ENCODE measurements at places on chromosomes 1 and 21.
A peak's percentile ranks its signal among the peaks of the same experiment; 100 is the strongest.

- no peak for DNase-seq
Measured at GRCh38 chr21:17101696-17102095, 411.1 kb upstream of the CXADR start.

- DNase-seq = no peak
Measured at GRCh38 chr21:30216041-30216723, at the start of gene CLDN8. Gene CLDN8, minus strand, starts transcription at chr21:30216097. Its CDS starts 172 bp downstream, at chr21:30215925.

- DNase-seq = no peak
Measured at GRCh38 chr1:167849666-167850065, 64.3 kb downstream of the ADCY10 start.

GRCh38 chr21:45870421-45870820, 111.1 kb upstream of the COL6A1 start:
- DNase-seq = no peak

DNA sequence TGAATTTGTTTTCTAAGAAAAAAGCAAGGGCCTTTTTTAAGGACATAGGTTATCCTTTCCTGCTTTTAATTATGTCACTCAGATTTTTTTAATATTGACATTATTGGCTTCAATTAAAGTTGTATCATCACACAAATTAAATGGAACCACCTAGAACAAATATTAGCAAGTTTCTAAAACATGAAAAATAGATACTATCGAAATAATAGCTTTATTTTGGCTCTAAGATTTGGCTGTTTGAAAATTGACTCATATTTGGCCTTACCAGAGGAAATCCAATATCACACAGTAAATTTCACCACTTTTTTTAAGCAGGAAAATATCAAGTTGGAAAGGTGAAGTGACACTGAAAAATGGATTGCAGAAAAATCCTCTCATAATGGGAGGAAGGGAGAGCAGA, 9.2 kb downstream of the DNASE2B start:
- DNase-seq = no peak

GRCh38 chr21:30206551-30207251, 9.2 kb downstream of the CLDN8 start:
- DNase-seq = no peak

DNA sequence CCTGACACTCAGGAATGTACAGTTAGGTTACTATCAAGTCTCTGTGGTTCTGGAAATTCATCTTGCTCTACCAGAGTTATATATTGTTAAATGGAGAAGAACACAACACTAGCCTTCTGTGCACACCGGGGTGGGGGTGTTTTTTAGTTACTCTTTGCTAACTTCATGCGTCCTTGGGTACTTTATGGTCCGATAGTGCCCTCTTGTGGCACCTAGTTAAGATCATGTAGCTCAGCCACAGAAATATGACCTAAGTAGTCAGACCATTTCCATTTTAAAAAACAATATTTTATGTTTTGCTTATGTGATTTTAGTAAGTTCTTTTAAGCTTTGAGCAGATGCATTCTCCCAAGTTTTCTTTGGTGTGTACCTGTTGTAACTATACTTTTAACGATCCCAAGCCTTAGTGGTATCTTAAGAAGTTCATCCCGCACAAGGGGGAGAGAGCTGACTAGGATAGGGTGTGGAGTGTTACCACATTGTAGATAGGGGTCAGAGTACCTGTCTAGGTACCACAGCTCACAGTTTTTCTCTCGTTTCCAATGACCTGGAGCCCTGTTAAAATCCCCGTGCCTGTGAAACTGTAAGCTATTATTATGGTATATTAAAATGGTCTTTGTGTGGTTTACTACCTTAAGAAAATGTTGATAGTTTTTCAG, 20.6 kb upstream of the SH3D21 start:
- peak; percentile 60 for DNase-seq

- DNase-seq = peak; percentile 76
Measured at GRCh38 chr1:22420455-22421053, 31.1 kb upstream of the ZBTB40 start.

GRCh38 chr1:12486059-12486341, 132.0 kb downstream of the DHRS3 start:
- no peak for DNase-seq

DNA sequence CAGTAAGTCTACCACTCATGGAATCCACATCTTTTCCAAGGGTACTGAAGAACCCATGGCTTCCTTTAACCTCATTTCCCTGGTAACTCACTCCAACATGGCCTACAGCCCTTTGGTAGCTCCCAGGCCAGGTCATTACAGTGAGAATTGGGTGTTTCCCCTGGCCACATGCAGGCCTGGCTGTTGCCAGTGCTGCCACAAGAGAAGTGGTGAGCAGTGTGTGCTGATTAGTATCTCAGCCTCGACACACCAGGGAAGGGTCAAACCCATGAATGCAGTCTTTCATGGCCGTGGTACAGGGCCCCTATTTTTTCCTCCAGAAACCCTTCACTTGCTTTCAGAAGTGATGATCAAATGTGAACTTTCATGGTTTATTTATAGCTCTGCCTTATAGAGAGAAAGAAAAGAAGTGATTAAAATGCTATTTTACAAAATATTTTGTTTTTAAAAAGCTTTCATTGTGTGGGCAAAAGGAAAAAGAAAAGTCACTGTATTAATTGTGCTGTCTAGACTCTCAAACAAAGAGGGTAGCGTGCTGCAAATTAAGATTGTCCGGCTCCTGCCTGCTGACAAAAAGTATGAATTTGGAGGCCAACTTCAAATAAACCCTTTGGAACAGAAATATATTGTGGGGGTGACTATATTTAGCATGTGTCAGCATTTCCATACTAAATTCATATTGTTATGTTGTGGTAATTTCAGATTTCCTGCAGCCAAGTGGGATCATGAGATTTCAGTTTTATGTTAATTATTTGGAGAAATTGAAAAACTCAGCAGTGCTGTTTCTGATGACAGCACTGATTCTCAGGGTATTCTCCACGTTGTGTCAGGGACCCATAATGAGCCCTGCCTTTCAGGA, 62.0 kb upstream of the HOOK1 start:
- no peak for DNase-seq

GRCh38 chr1:247298701-247299100, 33.0 kb downstream of the ZNF496 start:
- DNase-seq = no peak

GRCh38 chr1:2388004-2388913, 3.1 kb downstream of the MORN1 start:
- no peak for DNase-seq

- no peak for DNase-seq
Measured at GRCh38 chr1:185104083-185104482, 52.7 kb downstream of the TRMT1L start.

- DNase-seq = peak; percentile 25
Measured at GRCh38 chr21:45827302-45827692, 154.3 kb upstream of the COL6A1 start.

DNA sequence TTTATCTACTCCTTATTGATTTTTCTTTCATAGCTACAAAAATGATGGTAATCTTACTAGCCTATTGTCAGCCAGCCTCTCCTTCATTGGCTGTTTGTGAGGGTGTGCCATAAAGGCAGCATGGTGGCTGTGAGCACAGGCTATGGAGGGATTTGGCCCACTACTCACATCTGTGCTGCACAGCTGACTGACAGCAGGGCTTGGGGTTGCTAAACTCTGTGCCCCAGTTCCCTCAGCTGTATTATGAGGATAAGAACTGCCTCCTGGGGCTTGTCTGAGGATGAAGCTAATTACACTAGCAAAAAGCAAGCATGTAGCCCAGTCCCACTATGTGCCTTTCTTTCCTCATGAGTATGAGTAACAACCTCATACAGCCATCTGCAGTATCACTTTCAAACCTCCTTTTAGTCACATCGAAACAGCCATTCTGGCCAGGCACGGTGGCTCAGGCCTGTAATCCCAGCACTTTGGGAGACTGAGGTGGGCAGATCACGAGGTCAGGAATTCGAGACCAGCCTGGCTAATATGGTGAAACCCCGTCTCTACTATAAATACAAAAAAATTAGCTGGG, 66.2 kb downstream of the COQ8A start:
- no peak for DNase-seq

DNA sequence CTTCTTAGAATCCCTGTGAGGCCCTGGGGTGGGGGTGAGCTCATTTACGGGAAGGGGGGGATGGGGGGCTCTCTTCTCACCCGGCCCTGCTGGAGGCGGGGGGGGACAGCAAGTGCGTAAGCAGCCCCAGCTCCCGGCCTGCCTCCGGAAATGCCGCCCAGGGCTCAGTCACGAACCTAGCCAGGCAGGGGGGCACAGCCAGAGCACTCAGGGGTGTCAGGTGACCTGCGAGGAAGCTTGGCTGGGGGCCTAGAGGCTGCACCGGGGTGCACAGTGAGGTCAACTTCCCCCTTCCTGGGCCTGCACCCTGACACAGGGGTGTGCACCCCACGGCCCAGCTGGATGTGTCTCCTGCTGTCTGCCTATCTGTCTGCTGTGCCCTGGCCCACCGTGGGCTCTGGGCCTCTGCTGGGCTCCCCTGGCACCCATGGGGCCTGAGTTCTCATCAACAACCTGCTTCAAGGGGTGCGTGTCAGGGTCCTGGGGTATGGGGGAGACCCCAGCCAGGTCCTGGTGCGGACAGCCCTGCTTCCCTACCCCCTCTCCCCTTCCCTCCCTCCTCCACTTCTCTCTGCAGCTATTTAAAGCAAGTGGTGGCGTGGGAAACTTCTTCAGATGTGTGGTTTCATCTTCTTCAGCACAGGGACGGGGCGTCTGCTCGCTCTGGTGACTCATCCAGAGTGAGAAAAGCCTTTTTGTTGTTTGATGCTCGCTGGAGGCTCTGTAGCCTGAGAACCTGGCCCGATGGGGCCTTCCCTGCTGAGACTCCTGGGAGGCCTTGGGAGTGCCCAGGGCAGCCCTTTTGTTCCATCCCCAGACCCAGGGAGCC, 92.5 kb upstream of the RUNX3 start:
- DNase-seq = peak; percentile 95

DNA sequence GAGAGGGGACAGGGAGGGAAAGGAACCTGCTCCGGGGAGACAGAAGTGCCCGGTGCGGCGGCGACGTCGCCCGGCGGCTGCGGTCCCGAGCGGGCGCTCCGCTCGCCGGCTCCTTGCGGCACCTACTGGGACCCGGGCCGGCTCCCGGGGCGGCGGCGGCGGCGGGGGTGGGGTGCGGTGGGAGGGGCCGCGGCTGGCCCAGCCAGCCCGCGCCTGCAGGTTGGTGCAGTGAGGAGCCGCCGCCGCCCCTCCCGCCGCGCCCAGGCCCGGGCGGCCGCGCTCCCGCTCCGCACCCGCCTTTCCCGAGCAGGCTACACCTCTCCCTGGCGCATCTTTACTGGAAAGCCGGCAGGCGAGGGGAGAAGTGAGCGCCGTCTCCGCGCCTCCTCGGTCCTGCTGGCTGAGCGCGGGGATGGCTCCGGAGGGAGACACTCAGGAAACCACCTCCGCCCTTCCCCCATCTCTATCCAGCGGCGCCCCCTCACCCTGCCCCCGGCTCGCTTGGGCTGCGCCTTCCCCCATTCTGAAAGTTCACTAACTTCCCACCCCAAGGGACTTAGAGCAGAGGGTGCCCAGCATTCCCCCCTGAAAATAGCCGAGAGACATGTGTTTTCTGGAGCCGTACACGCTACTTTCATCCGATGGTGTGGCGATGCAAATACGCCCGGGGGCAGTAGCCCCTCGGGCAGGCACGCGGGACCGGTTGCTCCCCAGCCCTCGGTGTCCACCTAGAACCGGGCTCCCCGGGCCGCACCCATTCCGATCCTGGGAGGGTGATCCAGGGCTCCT, at the start of gene PLD5:
Gene PLD5, minus strand, starts transcription at position 127 of the 789 bp plus-strand sequence.
- no peak for DNase-seq

DNA sequence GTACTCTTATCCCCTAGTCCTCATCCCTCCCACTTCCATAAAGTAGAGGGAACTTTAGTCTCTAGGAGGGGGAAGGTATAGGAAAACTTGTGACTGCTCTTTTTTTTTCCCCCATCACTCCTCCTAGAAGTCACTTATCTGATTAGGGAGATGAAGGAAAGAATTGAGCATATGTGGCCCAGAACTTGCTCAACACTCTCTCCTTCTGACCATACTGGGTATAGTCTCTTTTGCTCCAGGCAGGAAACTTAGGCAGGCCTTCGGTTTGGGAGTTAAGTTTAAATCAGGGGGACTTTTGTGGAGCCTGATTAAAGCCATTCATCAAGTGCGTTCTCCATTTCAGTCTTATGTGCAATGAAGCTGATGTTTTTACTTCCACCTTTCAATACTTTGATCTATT, 5.8 kb downstream of the UBE2U start:
- no peak for DNase-seq

- DNase-seq = no peak
Measured at GRCh38 chr1:115655916-115656315, 14.1 kb downstream of the VANGL1 start.

GRCh38 chr1:2952371-2952770, 68.9 kb upstream of the ACTRT2 start:
- DNase-seq = no peak

DNA sequence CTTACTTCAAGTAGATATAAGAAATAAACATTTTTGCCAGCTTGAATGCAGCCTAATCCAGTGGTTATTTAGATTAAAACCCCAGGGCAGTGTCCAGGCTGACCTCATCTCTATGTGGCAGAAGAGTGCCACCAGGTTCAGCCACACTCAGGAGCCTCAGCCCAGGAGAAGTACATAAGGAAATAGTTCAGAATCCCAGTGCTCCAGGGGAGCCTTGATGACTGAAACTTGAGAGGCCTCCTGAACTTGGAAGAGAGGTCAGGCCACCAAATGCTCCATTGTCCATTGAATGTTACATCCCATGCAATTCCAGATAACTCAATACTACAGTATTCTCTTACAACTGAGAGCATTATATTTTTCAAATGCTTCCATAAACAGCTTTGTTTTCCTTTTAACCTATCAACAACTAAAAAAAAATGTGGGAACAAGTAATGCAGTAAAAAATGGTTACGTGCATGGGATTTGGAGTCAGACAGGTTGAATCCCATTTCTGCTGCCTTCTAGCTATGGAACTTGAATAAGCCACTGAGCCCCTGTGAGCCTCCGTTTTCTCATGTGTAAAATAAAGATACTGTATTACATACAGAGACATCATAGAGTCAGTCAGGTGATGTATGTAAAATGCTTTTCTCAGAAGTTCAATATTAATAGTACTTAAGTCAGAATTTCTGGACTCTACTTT, 248.0 kb downstream of the PLPP3 start:
- DNase-seq = no peak

DNA sequence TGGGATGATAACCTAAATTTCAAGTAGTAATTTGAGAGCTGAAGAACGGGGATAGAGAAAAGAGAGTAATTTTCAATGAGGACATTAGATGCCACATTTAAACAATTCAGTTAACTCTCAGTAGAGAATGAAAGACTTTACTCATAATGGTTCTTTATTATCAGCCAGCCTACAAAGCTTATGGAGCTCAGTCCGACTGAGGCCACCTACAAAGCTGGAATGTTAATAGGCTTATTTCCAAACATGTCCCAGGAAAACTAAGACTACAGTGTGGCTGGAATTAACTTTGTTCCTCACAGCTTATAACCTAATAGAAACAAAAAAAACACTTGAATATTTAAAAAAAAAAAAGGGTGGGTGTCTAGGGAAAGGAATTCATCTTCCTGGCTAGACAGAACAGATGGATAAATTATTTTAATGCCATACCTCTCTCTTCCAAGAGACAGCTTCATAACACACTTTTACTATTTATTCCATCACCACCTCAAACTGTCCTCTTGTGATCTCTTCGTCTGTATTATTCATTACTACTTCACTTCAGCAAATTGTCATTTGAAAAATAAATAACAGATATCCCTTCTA, 9.8 kb downstream of the SLC19A2 start:
- no peak for DNase-seq

Measured in stimulated activated CD8-positive, alpha-beta memory T cell treated with anti-CD3 and anti-CD28 coated beads, Interleukin-4, amount 100 ng/mL, for 48 hours (primary cell).